GM12891 (cell line): ENCODE measurements at places on chromosomes 7 and 10.

DNA sequence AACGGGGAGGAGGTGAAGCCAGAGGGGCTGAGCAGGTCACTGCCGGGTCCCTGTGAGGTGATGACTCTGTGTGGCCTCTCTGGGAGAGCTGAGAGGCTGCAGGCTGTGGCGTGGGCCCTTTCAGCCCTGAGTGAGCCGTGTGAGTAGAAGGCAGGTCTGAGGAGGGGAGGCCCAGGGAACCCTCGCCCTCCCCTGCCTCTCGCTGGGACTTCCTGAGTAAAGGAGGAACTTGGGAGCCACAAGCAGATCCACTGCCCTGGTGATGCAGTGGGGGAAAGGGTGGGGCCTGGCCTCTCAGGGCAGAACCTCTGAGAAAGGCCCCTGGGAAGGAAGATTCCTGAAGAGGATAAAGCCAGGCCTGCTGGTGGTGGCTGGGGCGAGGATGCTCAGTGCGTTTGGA, 22.8 kb downstream of the EEPD1 start:
- DNase-seq = no peak

DNA sequence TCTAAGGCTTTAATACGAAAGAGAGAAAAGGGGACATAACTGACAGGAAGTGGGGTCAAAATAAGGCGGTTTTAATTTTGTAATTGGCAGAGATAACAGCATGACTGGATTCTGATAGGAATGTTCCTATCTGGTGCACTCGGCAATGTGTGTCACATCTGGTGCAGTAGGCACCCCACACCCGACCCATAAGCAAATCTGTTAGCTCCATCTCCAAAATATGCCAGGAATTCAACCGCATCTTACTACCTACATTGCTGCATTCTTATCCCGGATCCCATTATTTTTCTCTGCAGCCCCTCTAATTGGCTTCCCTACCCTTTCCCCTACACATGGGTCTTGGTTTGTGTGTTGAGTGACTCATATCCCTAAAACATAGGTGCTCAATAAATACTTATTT, 19.1 kb upstream of the GALNT11 start:
- no peak for DNase-seq

- DNase-seq = no peak
Measured at GRCh38 chr7:66518151-66518691, 110.5 kb upstream of the KCTD7 start.

- no peak for DNase-seq
Measured at GRCh38 chr10:73644015-73644743, 2.9 kb upstream of the MYOZ1 start.

- no peak for DNase-seq
Measured at GRCh38 chr10:83957168-83957947, 182.0 kb upstream of the GHITM start.

- no peak for DNase-seq
Measured at GRCh38 chr7:69768986-69769595, 170.8 kb downstream of the AUTS2 start.

DNA sequence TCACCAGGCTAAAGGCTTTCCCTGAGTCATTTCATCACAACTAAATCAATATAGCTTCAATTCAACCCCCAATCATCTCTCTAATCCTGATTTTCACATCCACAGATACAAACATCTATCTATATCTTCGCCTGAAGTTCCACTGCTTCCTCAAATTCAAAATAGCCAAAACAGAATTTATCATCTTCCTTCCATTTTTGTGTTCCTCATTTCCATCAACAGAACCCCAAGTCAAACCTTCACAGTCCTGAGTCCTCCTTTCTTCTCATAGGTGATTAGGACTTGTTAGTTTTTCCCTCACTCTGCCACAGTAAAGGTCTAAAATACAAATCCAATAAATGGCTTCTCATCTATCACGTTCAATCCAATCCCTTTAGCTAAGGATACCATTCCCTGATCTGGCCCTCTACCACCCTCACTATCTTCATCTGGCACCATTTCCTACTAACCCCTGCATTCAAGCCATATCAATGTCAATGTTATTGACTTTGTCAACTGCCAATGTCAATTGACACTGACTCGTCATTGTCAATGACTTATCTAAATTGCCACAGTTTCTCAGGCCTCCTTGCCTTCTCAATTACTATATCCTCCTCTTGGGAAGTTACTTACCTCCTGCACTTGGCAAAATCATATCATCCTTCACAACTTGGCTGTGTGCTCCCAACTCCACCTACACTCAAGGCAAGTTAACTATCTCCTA, 2.6 kb downstream of the HYCC1 start:
- no peak for DNase-seq

GRCh38 chr10:67306588-67307205, 380.9 kb downstream of the LRRTM3 start:
- peak; percentile 11 for DNase-seq

GRCh38 chr7:67863911-67864310, 867.3 kb downstream of the TYW1 start:
- DNase-seq = no peak

DNA sequence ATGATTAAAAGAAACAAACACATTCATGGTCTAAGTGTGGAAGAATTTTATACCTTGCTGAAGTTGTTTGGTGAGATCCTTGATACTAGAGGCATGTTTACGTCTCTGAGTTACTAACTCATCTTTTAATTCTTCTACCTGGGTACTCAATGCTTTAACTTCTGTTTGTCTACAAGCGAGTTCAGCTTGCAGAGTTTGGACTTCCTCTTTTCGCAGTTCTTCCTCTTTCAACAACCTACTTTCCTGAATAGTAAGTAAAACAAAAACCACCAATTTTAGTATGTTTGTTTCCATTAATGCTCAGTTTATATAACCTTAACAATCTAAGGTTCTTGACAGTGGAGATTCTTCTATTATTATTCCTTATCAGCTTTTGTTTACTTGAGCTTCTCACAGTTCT, 42.9 kb downstream of the CCDC186 start:
- no peak for DNase-seq

DNA sequence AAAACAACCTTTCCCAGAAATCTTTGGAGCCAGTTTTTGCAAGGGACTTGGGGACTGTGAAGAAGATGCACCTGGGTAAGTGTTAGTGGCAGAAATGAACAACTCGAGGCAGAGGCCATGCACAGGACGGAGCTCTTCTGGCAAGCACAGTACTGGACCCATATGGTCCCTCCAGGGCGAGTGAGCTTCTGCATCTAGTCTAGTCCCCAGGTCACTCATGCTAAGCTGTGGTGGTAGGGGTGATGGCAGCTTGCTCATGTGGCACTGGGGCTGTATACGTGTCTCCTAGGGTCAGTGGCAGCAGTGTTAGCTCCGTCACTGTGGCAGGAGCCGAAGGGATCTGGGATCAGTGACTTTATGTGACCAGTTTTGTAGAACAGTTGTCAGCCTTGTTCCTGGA, 9.3 kb upstream of the LRRC61 start:
- no peak for DNase-seq

- DNase-seq = no peak
Measured at GRCh38 chr10:69963178-69963834, 89.3 kb upstream of the MACROH2A2 start.

GRCh38 chr7:102140952-102141370, 145.7 kb upstream of the SH2B2 start:
- DNase-seq = no peak

- DNase-seq = no peak
Measured at GRCh38 chr10:97075421-97075820, 110.3 kb downstream of the SLIT1 start.

GRCh38 chr7:150451097-150451793, 815 bp downstream of the GIMAP8 start:
- DNase-seq = peak; percentile 43
